Activated naive CD8-positive, alpha-beta T cell treated with anti-CD3 and anti-CD28 coated beads, Interleukin-2, amount 50 U/mL, for 16 hours (primary cell): ENCODE measurements at places on chromosomes 13 and 19.
A peak's percentile ranks its signal among the peaks of the same experiment; 100 is the strongest.

- no peak for DNase-seq
These were observed 502.4 kb downstream of the MYO16 start for GRCh38 chr13:109131698-109132257.

DNA sequence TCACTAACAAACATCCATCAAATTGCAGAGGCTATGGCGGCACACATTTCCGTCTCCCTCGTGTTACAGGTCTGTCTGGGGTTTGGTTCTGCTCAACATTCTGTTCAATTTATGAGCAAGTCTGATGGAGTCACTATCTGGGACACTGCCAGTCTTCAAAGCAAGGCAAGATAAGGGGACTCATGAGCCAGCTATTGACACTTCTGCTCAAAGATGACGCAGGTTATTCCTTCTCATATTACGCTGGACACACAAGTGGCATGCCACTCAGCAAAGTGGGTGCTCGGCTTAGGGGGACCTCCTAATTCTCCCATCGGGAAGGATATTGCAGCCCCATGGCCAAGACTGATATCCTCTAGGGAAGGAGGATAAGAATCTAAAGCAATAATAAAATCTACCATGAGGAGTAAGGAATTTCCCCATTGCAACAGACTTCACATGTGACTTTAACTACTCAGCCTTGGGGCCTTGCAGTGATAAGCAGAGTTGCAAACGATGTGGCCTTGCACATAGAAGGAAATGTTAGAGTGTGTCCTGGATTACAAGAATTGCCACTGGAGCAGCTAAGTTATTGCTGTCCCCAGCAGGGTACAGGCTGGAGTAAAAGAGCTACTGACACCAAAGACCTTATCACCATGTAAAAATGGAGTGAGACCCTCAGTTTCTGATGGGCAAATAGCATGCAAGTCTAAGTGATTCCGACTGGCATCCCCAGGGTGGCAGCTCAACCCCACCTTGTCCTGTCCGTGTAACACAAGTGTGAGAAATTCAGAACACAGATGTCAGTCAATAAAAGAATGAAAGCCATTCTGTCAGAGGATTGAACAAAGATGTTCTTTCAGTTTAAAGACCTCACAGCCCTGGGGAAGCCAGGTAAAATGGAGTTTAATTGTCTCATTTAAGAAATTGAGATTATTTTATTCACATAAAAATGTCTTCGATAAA is 306.1 kb downstream of the IRS2 start:
- no peak for DNase-seq

DNA sequence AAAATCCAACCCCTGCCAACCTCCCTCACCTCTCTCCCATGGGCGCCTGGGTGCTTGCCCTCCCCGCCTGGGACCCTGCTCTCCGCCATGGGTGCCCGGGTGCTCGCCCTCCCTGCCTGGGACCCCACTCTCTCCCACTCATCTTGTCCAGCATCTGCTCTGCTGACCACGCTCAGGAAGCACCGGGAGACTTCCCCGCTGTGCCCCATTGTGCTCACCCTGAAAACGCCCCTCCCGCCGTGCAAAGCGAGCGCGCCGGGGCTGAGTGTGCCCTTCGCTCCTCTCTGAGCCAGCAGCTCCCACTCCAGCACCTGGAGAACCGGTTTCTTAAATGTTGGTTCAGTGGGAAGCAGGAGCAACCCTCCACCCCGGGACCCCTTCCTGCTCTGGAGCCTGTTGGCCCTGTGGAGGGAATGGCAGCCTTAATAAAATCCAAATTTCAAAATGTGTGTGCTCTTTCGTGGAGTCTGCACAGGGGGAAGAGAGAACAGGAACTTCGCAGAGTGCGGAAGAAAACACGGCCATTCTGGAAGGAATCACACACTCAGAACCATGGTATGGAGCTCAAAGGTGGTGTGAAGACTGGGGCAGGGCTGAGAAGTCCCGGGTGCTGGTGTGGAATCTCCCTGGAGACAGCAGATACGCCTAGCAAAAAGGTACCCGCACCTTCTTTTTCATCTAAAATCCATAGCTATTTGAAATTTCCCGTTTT is 23.1 kb upstream of the CDC16 start:
- DNase-seq: no peak

DNA sequence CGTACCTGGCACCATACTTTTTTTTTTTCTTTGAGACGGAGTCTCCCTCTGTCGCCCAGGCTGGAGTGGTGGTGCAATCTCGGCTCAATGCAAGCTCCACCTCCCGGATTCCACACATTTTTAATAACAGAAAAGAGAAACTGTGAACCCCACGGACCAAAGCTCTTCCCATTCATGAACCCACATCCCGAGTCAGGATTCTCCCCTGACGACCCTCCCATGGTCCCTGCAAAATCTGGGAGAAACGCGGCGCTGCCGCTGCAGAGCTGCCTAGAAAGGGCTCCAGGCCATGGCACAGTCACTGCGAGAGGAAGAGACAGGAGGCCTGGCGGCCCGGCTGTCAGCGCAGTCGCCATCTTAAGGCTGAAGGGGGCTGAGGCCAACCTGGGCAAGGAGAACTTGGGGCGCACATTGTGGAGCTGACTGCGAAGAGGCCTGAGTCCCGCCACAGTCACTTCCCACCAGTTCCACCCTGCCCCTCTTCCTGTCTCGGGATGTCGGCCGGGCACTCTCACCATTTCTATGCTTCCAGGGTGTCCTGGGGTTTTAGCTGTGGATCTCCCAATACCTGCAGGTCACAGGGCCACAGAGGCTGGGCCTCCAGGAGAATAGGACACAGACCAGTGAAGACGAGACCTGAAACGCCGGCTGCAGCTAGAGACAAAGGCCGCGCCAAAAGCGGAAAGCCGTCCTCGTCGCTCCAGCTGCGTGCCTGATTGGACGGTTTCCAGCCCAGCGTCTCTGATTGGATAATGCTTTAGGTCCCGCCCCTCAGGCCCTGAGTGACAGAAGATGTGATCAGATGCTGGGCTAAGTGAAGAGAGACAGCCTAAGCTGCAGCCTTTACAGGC is 71.0 kb downstream of the ZNF486 start:
- DNase-seq: peak; percentile 78

- peak; percentile 32 for DNase-seq
These were observed at the start of gene KCNN4 for GRCh38 chr19:43780706-43781525. Gene KCNN4 (minus strand): TSS chr19:43780973. CDS start chr19:43780861, 112 bp downstream.

DNA sequence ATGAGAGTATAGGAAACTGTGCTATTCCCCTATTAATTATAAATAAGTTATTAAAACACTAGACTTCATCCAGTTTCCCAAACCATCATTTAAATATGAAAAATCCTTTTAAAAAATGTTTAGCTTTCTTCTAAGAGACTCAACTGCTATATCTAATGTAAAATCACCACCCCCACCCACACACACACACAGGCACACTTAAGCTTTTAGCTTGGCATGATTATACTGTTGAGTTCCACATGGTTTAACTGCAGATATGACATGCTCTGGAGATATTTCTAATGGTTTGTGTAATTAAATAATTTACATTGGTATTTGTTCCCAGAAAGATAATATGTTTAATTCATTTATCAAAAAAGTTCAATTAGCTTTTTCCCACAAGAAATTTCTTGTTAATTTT is 1700.1 kb upstream of the SLC10A2 start:
- DNase-seq: no peak

- DNase-seq: no peak
These were observed 882.0 kb upstream of the SLITRK6 start for GRCh38 chr13:86681223-86681622.

GRCh38 chr19:2477732-2478191 is 1.8 kb downstream of the GADD45B start:
- no peak for DNase-seq

GRCh38 chr19:58001895-58002369 is 688 bp downstream of the ZNF606 start:
- DNase-seq: no peak

- no peak for DNase-seq
These were observed 30.5 kb downstream of the ZNF701 start for GRCh38 chr19:52600639-52601024.

DNA sequence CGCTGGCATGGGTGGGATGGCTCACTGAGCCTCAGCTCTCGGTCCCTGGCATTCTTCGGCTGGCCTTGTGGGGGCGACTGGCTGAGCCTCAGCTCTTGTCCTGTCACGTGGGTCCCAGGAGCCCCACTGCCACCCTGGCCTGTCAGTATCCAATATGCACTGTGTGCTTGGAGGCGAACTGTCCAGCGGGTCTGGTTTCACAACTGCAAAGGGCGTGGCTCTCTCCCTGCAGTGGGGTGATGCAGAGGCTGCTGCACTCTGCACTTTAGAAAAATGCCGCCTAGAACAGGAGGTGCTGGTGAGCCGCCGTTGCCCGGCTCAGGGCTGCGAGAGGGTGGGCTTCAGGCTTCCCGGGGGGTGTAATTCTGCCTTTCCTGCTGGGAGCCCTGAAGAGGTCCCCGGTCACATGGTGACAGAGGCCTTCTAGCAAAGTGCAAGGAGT is 17.0 kb upstream of the TMEM255B start:
- no peak for DNase-seq

- DNase-seq: no peak
These were observed 23.7 kb upstream of the GPR18 start for GRCh38 chr13:99281811-99282263.

GRCh38 chr19:34403784-34404108 is 453 bp upstream of the PDCD2L start:
- no peak for DNase-seq

- no peak for DNase-seq
These were observed 3.5 kb upstream of the TLE5 start for GRCh38 chr19:3065675-3066357.

DNA sequence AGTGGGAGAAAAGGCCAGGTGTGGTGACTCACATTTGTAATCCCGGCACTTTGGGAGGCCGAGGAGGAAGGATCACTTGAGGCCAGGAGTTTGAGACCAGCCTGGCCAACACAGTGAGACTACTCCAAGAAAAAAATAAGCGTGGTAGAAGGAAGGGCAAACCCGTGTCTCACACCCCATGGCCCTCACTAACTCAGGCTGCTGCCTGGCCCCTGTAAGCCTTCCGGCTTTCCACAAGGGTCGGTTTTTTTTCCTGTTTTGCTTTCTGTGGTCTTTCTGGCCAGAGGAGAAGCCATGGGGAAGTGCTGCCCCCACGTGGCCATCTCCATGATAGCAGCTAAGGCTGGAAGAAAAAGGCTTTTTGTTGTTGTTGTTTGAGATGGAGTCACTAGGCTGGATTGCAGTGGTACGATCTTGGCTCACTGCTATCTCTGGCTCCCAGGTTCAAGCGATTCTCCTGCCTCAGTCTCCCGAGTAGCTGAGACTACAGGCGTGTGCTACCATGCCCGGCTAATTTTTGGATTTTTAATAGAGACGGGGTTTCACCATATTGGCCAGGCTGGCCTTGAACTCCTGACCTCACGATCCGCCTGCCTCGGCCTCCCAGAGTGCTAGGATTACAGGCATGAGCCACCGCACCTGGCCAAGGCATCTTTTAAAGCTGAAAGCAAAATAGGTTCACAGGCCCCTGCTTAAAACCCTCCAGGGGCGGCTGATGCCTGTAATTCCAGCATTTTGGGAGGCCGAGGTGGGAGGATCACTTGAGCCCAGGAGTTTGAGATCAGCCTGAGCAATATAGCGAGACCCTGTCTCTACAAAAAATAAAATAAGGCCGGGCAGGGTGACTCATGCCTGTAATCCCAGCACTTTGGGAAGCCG is 7.5 kb upstream of the ARHGEF18 start:
- DNase-seq: peak; percentile 65

- DNase-seq: no peak
These were observed 10.1 kb downstream of the EDNRB start for GRCh38 chr13:77908531-77908930.
